SK-N-SH (cell line): ENCODE measurements at places on chromosomes 12 and 14.

- DNase-seq: no peak
These were observed 67.8 kb downstream of the NTF3 start for GRCh38 chr12:5499566-5500330.

DNA sequence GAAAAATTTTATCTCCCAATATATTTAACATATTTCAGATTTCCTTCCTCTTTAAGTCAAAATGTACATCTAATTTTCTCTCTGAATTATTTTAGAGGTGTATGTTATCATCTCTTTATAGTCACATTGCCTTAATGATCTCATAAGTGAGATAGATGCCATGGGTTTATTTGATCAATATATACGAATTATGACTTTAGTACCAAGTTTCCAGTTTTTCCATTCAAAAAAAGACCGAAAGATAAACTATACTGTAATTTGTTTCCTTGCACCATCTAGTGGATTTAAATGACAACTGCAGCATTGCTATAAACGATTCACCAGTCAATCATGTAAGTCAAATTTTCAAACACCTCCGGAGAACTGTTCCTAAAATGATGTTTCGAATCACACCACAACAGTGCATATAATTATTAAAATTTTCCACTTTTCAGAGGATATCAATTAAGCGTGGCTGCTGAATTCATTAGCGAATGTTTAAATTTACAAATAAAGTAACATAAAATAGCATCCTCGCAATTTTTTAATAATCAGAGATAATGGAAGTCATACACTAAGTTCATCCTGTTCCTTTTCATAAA, 419 bp upstream of the ATXN7L3B start:
- DNase-seq: peak; percentile 50

GRCh38 chr12:13561923-13562322, 365.4 kb downstream of the EMP1 start:
- DNase-seq: no peak

GRCh38 chr14:93511001-93511400, 80.3 kb downstream of the UNC79 start:
- no peak for DNase-seq

DNA sequence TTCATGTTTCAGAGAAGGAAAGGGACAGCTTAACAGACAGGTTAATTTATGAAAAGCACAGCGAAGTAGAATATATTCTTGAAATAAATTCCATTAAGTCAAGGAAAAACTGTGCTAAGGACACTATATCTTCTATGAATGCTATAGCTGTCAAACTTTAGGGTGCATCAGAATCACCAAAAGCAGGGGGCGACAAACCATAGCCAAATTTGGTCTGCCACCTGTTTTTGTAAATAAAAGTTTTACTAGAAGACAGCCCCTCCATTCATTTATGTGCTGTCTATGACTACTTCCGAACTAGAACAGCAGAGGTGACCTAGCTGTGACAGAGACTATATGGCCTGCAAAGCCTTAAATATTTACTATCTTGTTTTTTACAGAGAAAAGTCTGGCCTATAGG, 25.9 kb downstream of the PPP4R3A start:
- DNase-seq: no peak

GRCh38 chr12:28876196-28876798, 272.8 kb upstream of the FAR2 start:
- DNase-seq: no peak

DNA sequence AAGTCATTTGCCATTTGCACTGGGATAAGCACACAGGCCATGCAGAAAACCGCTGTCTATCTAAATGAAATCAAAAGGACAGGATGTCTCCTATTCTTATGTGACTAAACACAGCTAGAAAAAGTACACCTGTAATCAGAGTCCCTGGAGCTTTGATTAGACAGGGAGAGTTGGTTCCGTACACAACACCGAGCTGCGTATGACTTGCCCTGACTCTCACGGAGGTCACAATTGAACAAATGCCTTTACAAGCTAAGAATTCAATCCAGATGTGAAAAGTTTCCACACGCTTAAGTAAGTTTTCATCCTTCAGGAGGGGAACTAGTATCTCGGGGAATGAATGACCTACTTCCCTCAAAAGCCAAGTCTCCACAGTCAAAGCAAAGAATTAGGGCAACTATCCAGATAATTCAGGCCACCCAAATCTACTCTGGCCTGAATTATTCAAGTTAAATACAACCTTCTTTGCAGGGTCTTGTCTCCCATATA, 67.5 kb downstream of the RTN1 start:
- DNase-seq: no peak

- DNase-seq: no peak
These were observed 502.3 kb downstream of the AACS start for GRCh38 chr12:125567581-125567980.

DNA sequence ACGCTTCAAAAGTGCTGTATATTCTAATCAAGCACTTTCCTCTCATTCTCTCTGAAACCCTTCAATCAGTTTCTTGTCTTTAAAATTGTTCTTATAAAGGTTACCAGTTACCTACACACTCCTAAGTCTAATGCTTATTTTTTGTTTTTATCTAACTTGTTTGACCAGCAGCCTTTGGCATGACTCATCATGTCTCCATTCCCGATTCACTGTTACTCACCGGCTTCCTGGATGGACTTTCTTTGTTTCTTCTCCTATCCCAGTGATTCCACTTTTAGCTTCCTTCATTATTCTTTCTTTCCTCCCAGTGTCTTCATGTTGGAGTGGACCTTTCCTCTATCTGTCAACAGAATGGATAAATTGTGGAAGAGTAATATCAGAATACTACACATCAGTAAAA, 368.6 kb upstream of the CCDC196 start:
- no peak for DNase-seq

DNA sequence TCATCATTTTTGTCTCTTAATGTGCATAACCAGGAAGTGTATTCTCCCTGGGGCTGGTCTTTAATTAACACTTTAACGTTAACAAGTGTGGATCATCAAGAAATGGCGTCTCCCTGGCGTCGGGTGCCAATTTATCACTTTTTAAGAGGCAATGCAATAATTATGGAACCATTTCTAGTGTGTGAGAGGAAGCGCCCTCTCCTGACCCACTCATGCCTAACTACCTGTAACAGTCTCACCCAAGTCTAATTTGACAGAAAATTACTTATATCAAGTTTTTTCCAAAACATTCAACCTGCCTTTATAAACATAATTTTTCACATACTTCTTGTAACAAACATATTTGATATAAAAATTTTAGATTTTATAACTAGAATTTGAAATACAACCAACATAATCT, 905.3 kb upstream of the MDGA2 start:
- no peak for DNase-seq

DNA sequence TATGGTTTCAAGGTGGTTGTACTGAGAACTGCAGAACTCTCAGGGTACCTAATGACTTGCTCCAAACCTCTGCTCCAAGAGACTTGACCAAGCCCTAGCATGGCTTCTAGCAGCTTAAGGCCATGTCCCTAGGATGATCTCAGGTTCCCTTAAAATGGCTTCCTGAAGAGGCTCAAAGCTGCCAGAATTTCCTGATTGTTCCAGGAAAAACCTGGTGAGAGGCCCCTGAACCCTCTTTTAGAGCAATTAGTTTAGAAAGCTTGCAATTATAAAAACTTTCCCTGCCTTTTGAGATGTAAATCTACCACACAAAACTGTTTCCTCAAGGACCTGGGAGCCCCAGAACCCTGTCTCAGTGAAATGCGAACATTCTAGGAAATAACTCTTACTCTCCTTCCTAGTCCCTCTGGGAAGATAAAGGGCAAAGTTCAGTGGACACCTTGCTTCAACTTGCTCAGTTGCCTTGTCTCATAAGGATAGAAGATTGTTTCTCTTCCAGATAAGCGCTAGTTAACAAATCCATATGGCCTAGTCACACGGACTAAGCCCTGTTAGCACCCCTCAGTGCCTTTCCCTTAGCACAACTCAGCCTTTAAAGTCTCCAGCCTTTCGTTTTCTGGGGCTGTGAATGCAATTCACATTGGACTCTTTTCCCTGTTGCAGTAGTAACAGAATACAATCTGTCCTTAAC, 2.5 kb downstream of the CMAS start:
- no peak for DNase-seq

GRCh38 chr14:100582496-100583165, 4.6 kb downstream of the BEGAIN start:
- DNase-seq: no peak

DNA sequence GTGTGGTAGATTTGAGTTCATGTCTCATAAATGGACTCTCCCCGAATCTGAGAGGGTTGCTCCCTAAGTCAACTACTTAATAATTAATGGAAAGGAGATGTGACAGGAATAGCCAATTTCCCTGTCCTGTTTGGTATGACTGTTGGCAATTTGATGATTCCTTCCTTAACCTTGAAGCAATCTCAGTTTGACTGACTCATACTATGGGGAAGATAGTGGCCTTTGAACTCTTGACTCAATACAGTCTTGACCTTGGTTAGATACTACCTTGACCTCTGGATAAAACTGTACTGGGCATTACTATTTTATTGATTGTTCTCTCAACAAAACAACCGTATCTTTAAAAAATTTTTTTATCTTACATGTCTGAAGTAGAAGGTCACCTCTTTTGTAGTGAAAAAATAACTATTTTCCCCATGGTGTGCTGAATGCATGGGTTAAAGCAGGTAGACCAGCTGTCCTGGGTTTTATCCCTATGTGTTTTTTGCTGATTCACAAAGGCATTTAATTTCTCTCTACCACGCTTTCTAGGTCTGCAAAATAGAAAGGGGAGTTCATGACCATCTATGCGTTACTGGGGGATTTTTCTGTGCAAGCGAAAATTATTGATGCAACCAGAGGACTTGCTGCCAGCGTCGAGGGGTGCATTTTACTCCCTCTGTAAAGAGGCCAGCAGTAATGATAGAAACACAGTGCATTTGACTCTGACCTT, 80.1 kb downstream of the ETV6 start:
- no peak for DNase-seq

- DNase-seq: peak; percentile 76
These were observed at the start of gene PELI2 for GRCh38 chr14:56117765-56118610. TSS of gene PELI2 (plus strand) at chr14:56118411. CDS start at chr14:56118661, 250 bp downstream.

GRCh38 chr12:7137908-7138307, 7.7 kb downstream of the CLSTN3 start:
- no peak for DNase-seq

GRCh38 chr12:121033625-121034349, 5.3 kb downstream of the OASL start:
- no peak for DNase-seq

DNA sequence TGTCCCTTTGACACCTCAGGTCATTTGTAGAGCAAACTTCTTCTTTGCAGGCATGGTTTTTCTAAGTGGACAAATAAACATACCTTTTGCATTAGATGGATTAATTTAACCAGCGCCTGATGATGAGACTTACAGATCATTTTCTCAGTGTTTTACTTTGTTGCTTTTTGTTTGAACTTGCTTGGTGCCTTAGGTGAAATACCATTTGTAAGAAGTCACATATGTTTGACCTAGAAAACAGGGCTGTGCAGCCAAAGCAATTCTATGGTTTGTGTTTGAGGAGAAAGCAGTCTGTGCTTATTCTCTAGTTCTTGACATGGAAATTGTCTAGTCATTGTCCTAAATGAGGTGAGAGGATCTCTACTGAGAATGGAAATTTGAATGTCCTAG, 111.1 kb downstream of the DIP2B start:
- DNase-seq: no peak

- no peak for DNase-seq
These were observed 426.6 kb downstream of the ATP23 start for GRCh38 chr12:58368001-58368400.

DNA sequence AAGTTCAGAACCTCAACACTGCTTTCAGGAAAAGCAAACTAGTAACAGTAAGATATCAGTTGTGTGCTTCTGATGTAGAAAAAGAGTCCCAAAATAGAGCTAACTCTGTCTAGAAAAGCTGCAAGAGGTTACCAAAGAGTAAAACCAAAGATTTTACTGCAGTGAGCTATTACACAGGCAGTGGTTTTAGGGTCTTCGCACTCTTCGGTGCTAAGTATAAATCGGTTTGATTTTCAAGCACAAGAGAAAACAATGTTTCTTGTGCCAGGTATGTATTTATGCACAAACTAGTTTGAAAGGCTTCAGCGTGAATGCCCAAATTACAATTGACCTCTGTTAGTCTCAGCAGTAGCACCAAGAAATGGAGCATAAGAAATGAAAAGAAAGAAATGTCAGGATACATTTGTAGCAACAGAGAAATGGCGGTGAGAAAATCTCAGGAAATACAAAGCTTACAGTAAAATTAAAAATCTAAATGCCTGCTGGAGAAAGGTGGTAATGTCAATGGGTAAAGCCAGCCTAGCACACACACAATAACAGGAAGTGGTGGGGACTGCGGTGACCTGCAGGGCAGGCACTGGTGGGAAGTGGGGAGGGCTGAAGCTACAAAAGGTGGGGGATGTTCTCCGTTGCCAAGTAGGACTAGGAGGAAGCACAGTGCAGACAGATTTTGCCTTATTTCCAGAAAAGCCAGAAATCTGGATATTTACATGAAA, 18.0 kb upstream of the DYRK2 start:
- peak; percentile 15 for DNase-seq

DNA sequence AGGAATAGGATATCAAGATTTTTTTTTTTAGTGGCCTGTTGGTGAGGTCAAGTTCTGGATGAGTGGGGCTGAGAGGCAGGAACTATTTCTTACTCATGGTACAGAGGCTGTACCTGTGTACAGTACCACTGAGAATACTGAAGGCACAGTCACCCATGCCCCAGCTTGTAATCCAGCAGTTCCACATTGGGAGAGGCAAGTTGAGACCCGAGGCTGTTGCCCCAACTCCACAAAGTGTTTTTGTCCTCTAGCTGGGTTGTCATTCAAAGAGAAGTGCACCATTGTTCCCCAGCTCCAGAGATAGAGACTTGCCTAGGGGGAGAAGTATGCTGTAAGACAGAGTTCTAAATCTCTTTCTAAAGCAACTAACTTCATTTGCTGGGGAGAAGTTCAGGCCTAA, 38.7 kb downstream of the ARID2 start:
- no peak for DNase-seq

DNA sequence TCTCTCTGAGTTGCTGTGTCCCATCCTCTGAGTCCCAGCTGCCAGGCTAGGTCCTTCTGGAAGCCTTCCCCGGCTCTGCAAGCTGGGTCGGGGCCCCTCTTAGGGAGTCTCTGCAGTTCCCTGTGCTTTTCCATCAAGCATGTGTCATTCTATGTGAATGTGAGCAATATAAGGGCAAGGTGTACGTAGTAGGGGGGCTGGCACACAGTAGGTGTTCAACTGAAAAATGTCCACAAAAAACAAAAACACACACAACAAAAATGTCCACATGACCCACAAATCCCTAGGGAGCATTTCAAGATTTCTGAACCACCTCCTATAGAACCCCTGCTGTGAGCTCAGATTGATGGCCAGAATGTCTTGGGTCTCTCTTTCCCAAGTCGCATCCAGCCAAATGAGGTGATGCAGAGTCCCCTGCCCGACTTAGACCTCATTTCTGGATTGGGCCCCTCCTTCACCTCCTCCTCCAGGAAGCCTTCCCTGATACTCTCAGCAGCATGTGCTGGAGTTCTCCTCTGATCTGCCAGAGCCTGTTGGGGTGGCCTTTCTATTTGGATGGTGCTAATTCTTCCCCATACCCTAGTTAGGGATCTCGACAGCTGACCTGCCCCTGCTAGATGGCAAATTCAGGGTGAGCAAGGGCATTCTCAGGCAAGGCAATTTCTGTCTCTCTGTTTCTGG, 196.1 kb upstream of the LHX5 start:
- DNase-seq: no peak

- no peak for DNase-seq
These were observed 132.2 kb upstream of the TMTC2 start for GRCh38 chr12:82554529-82554928.
